ENCODE measurements at places on chromosomes 6 and 20. TPM values are rescaled to one million over a fixed set of nuclear protein-coding genes. Genes with fewer than 3 reads are reported as not detected.

DNA sequence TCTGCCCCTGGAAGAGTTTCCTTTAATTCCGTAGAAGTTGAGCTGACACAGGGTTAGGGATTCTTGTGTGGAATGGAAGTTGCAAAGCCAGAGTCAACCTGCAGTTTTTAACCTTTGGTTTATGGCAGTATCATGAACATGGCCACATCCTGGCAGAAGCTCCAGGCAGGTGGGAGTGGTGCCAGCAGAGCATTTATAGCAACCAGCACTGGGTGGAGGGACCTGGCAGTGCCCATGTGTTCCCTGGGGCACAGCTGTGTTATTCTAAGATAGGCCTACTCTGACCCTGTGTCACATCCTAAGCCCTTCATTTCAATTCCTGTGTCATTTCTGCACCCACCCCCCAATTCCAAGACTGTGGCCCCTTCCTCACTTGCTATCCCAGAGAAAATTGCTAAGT lies 26.1 kb upstream of the ZNF831 start:
- no peak for DNase-seq

DNA sequence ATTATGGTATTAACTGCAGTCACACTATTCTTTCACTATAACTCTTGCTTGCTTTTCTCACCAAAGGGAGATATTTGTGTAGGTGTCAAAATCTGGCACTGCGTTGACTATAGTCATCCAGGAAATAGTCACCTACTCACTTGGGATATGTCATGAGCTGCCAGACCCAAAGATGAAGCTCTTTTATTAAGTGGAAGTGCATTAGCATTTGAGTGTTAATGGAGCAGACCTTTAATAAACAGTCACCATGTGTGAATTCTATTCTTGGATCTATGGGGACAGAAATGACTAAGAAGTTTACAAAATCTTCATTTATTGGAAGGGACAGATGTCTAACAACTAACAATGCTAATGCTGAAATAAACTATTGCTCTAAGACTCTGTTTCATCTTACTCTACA lies 130.1 kb upstream of the NEDD9 start:
- DNase-seq = no peak

GRCh38 chr20:38032585-38033329 lies 499 bp downstream of the TTI1 start:
- no peak for DNase-seq

DNA sequence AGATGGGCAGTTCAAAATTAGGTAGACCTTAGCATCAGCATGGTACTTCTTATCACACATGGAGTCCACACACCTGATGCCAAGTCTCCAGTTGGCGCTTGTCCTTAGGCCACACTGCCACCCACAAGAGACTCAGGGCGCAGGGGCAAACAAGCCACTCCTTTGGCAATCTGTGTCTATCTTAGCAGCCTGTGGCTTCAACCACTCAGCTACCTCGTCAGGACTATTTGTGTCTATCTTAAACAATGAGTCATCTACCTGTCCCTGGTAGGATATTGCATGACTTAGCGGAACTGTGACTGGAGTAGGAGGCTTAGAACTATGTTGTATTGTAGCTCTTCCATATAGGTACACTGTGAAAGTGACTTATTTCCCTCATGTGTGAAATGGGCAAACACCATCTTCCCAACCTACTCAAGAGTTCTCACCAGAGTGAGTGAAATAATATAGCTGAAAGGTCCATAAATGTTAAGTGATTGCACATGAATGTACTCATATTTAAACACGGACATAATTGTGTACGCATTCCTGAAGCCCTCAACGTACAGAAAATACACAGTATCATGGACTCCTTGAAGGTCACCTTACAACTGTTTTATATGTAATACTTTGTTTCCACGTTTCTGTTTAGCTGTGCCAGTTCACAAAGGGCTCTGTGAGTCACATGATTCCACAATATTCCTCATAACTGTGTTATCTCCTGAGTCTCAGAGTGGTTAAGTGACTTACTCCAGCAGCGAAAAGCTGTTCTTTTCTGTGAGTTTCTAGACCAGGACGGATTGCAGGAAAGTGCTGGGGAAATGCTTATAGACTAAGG lies 1.6 kb downstream of the TRIM27 start:
- no peak for DNase-seq

- DNase-seq = no peak
Measured at GRCh38 chr6:143185288-143185687, 124.6 kb downstream of the AIG1 start.

The TMC2 gene
- 0.07 TPM for total RNA-seq

The BTBD3 gene
- 58.8 TPM for total RNA-seq

The RIPPLY2 gene
- not detected for total RNA-seq

The PNLDC1 gene
- 0.33 TPM for total RNA-seq

The AGPAT1 gene
- total RNA-seq = 63.2 TPM

The PLEKHG1 gene
- total RNA-seq = 69.3 TPM
